ENCODE measurements at places on chromosomes 13 and 19.

GRCh38 chr19:9785367-9786331 is 17.1 kb upstream of the ZNF846 start:
- DNase-seq: peak; percentile 98

- DNase-seq: no peak
These were observed 4.1 kb upstream of the C1QTNF9B start for GRCh38 chr13:23901365-23901764.

GRCh38 chr19:48997972-48998371 is 4.3 kb downstream of the RUVBL2 start:
- DNase-seq: no peak

- no peak for DNase-seq
These were observed 75.1 kb downstream of the C13orf42 start for GRCh38 chr13:51035978-51036377.

GRCh38 chr19:38549061-38549460 is 68.7 kb downstream of the MAP4K1 start:
- no peak for DNase-seq

Data from ascending aorta (tissue), 2 donors.